AG04450 (cell line): ENCODE measurements at places on chromosomes 1 and 21.

GRCh38 chr1:68470388-68470970 lies 20.7 kb upstream of the RPE65 start:
- no peak for DNase-seq

- DNase-seq: no peak
Measured at GRCh38 chr1:201763455-201764140, 65.4 kb upstream of the IPO9 start.

GRCh38 chr1:41827991-41828570 lies 90.6 kb downstream of the HIVEP3 start:
- no peak for DNase-seq

- DNase-seq: no peak
Measured at GRCh38 chr1:53507116-53507820, 48.1 kb downstream of the DMRTB1 start.

DNA sequence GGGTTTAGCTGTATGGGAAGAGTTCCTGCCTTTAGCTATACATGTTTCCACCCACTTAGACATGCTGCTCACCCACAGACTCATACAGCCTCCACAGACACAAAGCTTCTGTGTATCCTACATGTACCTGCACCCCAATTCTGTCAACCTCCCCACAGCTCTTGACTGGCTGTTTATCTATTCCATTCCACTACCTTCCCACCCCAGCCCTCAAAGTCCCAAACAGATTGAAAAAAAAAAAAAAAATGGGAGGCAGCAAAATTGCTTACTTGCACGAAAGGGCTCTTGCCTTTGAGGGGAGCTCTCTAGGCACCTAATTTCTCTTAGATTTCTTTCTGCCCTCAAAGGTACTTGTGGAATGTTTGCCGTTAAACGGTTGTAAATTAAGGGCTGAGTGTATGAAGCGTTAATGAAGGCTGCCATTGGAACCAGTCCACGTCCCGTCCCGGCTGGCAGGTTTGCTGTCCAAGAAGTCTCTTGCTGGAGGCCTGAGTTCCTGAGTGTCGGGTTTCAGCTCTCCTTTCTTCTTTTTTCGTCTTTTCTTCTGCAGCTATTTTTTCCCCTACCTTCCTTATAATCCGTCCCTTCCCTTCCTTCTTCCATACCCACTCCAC lies 43.6 kb downstream of the PBX1 start:
- DNase-seq: no peak

DNA sequence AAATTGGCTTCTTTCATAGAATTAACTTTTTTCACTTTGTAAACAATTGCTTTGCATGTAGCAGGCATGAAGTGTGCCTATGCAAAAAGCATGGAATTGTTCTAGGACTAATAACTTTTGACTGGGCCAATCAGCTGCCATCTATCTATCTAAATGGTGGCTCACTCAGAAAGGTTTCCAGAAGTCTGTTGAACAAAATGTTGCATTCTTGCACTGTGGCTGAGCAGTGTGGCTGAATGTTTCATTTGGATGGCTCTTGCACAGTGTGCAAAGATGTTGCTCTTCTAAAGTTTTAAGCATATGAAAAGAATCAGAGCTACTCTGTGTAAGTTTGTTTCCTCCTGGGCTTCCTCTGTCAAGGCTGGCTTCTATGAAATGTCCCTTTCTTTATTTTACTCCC lies 213.5 kb downstream of the KCTD3 start:
- no peak for DNase-seq

GRCh38 chr1:31203215-31203614 lies 36.5 kb downstream of the NKAIN1 start:
- no peak for DNase-seq

GRCh38 chr1:202161151-202162046 lies 997 bp upstream of the PTPN7 start:
- no peak for DNase-seq

DNA sequence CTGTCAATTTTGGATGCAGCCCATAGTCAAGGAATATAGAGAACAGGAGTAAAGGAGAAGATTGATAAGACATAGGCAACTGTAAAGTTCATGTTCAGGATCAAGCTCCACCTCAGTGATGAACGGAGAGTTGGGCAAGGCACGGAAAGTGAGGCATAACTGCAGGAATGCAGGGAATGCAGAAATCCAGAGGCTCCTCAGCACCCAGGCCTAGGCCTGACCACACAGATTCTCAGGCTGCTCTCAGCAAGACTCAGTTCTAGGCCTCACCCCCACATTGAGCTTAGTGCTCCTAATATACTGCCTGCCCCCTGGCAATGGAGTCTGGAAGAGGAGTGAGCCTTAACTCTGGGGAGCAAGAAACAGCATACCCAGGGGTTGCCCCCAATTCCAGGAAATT lies 36.3 kb upstream of the S1PR1 start:
- DNase-seq: peak; percentile 82

DNA sequence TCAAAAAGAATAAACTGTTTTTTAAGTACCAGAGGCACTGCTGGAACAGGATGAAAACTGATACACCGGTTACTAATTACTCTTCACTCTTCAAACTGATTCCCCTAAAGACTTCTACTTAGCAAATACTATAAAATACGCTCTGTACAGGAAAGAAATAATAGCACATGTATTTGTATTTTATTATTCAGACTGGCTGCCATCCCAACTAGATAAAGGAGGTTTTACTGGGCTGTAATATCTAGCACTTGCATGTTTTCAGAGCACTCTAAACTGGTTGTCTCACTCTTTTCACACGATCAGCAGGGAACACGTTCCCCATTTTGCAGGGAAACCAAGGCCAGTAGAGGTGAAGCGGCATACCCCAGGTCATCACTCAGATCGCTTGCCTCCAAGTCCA lies 9.2 kb downstream of the SMIM12 start:
- no peak for DNase-seq

DNA sequence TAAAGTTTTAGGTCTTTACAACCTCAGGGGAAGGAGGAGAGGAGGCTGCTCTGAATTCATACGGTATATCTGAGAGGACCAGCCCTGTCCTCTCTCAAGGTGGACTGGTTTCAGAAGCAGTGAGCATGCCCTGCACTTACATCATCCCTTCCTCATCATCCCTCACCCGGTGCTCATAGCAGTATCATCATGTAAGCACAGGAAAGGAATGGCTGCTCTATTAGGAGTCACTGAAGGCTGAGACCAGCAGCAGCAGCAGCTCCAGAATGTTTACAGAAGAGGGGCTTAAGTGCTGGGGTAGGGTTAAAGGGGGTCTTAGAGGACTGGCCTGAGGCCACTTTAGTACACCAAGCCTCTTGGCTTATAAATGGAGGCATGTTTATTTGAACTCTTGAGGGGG lies 185.9 kb downstream of the AK5 start:
- peak; percentile 18 for DNase-seq

GRCh38 chr1:157961805-157962762 lies 31.4 kb upstream of the KIRREL1 start:
- peak; percentile 15 for DNase-seq

- DNase-seq: no peak
Measured at GRCh38 chr1:64854674-64855073, 109.8 kb downstream of the RAVER2 start.

GRCh38 chr1:20447794-20448193 lies 38.2 kb downstream of the CAMK2N1 start:
- no peak for DNase-seq
